Activated CD4-positive, alpha-beta T cell treated with anti-CD3 and anti-CD28 coated beads, Interleukin-2, amount 10 ng/mL, durations not matched to agents 24 days and 14 days (primary cell): ENCODE measurements at places on chromosomes 7 and 10. TPM values are rescaled to one million over a fixed set of nuclear protein-coding genes. Genes with fewer than 3 reads are reported as not detected.

DNA sequence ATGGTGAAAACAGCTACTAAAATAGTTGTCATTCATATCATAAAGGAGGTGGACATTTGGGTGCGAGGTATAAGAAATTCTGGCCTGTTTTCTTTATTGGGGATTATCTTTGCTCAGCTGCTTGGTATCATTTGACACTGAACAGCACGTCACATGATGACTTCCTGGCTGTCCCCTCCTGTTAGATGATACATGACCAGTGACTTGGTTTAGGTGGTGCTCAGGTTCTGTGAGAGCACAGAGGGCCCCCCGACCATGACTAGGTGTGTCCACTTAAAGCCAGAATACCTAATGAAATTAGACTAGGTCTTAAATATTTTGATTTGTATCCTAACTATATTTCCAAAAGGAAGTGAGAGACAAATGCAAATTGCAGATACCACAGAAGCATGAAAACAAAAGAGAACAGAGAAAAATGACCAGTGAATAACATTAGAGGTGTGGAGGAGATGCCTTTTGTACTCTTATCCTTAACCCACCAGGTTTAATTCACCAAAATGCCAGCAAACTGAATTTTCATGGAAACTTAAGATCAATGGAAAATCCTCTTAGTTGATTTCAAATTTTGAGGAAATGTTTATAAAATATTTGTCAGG lies 50.6 kb upstream of the GJD4 start:
- DNase-seq, result no peak

DNA sequence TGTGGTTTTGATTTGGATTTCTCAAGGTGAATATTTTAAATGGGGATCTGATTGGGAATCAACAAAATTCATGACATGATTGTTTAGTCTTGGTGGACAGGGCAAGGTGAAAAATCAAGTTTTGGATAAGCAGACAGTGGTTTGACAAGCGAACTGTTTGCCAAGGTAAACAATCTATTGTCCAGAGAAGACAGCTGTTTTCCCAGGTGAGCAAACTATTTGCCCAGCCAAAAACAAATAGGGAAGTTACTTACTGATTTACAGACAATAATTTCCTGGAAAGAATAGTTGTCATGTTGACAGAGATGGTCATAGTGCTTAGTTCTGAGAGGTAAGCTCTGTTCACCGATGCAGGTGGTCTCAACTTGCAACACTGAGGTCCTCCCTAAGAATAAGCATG lies 94.0 kb upstream of the STEAP1B start:
- no peak for DNase-seq

Gene LIPM
- total RNA-seq, result not detected in 2 replicates

- no peak for DNase-seq
Measured at GRCh38 chr7:136807598-136807997, 60.9 kb upstream of the CHRM2 start.

DNA sequence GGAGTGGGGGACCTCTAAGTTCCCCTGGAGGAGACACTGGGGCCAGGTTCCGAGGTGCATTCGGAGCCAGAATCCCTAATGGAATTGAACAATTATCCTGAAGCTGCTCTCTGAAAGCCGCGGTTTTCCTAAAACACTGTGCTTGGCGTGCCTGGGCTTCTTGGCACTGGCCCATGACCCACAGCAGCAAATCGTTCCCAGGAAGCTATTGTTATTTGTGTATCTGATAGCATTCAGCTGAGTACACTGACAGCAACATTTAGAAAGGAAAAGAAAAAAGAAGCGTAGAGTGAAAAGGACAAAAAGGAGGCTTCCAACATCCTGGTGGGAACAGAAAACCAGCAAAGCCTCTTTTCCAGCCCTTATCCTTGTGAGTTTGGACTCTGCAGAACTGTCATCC lies 339.8 kb downstream of the FRMD4A start:
- DNase-seq, result no peak

Gene ANXA8
- total RNA-seq, result 0.17 TPM in 1 of 2 replicates, not detected in the other

DNA sequence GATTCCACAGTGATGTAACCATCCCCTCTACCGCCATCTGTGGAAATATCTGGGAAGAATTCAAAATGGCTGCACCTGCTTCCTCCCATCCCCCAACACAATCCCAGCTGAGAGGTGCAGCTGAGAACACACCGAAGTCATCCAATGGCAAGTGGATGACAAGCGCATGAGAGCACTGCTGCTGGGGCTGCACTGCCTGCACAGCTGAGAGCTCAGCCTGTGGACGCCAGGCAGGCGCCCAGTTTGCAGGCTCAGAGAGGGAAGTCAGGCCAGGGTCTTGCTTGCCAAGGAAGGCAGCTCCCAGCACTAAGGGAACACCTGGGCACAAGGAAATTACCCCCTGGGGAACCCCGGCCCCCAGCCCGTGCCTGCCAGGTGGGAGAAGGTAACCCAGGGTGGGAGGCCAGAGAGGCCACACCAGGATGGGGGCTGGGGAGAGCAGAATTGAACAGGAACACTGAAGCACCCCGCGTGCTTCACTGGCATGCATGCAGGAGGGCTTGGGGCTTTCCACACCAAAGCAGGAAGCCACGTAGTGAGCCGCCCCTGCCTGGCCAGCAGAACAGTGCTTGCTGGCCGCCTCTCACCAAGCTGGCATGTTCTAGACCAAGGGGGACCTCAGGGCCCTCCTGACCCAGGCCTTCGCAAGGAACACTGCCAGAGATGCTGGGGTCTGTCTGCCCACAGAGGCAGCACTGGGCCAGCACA lies 46.2 kb downstream of the FAM53B start:
- DNase-seq, result peak; percentile 84

DNA sequence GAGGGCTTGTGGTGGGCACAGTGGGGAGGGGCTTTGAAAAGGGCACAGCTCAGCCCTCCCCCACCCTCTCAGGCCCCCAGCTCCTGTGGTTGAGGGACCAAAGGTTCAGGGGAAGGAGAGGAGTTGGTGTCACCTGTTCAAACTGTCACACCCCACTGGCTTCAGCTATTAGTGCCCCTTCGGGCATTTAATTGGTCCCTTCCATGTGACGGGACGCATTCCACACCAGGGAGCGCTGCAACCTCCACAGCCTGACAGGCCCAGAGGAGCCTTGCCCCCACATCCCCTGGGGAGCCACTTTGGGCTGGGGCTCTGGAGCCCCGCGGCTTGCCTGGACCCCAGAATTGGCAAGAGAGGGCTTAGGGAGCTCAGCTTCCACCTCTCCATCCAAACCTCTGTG lies 75.7 kb downstream of the C10orf105 start:
- DNase-seq, result no peak

Gene PDLIM1
- 3.1 and 3.2 TPM in 2 replicates for total RNA-seq

DNA sequence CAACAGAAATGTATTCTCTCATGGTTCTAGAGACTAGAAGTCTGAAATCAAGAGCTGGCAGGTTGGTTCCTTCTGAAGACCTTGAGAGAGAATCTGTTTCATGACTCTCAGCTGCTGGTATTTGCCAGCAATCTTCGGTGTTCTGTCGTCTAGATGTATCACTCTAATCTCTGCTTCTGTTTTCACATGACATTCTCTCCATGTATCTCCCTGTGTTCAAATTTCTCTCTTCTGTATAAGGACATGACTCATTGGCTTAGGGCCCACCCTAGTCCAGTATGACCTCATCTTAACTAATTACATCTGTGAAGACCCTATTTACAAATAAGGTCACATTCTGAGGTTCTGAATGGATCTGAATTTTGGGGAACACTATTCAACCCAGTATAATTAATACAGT lies 82.3 kb downstream of the ANKRD7 start:
- no peak for DNase-seq

Gene BMS1
- 38.4 and 39.3 TPM in 2 replicates for total RNA-seq
